ENCODE measurements at places on chromosomes 4 and X.

GRCh38 chr4:132123870-132124623 is 1025.0 kb upstream of the PCDH10 start:
- no peak for DNase-seq

DNA sequence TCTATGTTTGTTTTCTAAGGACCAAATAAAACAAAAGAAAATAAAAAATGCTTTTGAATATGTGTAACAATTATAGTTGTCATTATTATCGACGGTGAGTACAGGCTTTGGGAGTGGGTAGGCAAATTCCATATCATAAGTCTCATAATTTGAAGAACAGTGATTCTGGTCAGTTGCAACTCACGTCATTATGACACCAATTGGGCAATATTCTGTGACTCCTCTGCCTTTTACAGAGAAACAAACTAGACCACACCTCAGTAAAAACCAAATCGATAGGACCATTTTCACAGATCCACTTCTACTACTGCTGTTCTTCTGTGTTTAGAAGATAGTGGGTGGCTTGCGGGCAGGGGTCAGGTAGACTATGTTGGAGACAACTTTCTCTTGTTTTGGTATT is 250.1 kb downstream of the C4orf33 start:
- DNase-seq: no peak

- no peak for DNase-seq
Observed at GRCh38 chr4:130424211-130424610, 1328.3 kb downstream of the C4orf33 start.

- DNase-seq: no peak
Observed at GRCh38 chr4:74085669-74086068, 13.3 kb downstream of the CXCL2 start.

- DNase-seq: no peak
Observed at GRCh38 chr4:34371676-34372075, 1872.6 kb downstream of the ARAP2 start.

GRCh38 chr4:138919094-138919936 is 96.3 kb upstream of the NOCT start:
- DNase-seq: peak; percentile 77

DNA sequence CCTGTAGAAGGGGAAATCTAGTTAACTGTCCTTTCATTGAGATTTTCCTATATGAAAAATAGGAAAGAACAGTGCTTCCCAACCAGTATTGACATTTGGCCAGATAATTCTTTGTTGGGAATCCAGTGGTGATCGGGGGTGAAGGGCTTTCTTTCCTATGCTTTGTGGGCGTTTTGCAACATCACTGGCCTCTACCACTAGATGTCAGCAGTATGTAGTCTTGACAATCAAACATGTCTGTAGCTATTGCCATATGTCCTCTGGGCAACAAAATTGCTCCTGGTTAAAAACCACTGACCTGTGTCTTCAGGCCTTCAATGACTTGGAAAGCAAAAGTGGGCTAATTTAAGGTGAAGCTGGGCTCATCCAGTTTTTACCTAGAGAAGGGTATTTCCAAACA is 658.5 kb downstream of the DACH2 start:
- DNase-seq: no peak

GRCh38 chr4:177404342-177404741 is 37.9 kb downstream of the AGA start:
- no peak for DNase-seq

DNA sequence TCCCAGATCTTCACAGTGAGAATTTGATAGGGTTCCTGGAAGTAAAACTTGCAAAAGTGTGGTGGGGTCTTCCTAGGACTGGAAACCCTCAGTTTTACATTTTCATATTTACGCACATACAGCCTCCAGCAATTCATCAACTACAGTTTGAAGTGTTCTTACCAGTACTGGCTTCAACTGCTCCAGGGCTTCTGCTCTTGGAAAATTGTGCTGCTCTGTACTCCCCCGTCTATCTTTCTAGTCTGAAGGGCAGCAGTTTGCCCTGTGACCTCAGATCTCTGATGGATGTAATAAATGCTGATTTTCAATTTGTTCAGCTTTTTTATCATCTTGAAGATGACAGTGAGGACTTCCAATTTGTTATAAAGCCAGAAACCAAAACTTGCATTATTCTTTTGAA is 458.9 kb upstream of the FSTL5 start:
- no peak for DNase-seq

DNA sequence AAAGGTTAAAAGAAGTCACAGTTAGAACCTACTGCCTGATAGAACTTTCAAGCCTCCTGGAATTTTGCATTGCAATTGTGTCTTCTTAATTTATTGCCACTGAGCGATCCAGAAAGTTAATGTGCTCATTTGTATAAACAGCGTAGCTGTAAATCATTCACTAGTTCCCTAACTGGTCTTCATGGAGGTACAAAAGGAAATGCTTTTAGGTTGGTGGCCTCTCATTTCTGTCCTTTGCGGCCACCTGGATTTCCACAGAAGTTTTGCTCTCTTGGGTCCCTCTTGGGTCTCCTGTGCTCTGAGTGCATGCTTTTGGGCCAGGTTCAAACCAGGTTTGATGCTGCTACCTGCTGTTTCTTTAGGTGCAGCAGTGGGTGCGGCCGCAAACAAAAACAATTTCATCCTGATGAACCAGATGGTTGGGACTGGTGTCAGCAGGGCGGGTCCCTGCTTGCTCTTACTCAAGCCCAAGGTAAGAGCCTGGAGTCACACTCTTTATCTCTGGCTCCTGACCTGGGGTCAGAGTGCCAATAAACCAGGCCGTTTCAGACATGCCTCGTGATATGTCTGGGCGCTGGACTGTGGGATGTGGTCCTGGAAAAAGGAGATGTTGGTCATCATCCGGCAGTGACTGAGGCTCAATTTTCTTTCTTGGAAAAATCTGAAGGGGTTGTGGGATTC is 270.1 kb downstream of the PTTG2 start:
- no peak for DNase-seq
